ENCODE measurements at places on chromosomes 12 and 14.

DNA sequence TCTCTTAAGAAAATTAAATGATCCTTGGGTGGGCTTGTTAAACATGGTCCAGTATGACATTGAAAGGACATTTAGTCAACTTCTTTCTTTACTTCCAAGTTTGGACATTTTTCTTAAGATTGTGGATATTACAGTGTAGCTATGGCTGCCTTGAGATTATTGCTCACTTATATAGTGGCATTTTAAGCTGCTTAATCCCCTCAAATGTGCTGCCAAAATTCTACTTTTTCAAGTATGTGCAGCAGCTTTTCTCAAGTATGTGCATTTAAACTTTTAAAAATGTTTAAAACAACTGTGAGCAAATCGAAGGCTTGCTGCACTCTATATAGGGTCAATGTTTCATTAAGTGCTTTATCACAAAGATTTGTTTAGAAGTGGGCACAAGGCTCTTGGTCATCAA, 7.4 kb downstream of the TXNRD1 start:
- no peak for DNase-seq

- DNase-seq = no peak
Observed at GRCh38 chr14:81432219-81432661, 32.1 kb upstream of the STON2 start.

GRCh38 chr14:76742966-76743365, 18.3 kb upstream of the VASH1 start:
- no peak for DNase-seq

GRCh38 chr14:87878959-87879358, 114.0 kb downstream of the GALC start:
- DNase-seq = no peak

DNA sequence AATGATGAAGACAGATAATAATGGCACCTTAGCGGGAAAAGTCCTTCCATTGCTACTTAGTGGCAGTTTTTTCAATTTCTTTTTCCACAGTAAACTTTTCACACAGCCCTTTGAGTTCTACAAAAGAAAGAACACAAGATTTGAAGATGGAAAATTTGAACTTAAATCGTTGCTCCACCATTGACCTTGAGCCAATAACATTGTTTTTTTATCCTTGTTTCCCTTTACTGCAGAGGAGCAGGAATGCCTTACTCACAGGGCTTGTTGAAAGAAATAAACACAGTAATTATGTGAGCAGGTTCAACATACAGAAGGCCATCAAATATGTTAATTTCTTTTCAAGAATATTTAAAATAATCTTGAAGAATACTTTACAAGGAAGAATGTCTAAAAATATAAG, 181.5 kb upstream of the KRR1 start:
- no peak for DNase-seq

DNA sequence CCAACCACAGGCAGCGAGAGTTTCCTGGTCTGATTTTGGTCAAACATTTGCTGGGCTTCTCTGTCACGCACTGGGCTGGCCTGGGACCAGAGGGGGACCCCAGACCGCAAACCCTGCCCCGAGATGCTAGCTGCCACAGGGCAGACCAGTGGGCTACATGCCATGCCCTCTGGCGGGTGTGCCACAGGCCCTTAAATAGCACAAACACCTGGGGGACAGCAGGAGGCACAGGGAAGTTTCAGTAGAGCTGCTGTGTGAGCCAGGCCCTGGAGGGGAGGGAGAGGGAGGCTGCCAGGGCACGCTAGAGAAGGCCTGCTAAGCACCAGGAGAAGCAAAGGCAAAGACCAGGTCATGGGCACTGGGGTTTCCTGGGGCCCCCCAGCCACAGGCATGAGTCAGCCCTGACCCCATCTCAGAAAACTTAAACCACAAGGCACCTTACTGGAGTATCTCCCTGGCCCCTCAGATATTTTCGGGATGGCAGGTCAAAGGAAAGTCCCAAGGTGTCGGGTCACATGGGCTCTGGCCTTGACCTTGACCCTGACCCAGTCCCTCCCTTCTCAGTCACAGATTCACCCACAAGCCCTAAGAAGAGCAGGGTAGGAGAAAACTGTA, 29.2 kb downstream of the ITPK1 start:
- no peak for DNase-seq

DNA sequence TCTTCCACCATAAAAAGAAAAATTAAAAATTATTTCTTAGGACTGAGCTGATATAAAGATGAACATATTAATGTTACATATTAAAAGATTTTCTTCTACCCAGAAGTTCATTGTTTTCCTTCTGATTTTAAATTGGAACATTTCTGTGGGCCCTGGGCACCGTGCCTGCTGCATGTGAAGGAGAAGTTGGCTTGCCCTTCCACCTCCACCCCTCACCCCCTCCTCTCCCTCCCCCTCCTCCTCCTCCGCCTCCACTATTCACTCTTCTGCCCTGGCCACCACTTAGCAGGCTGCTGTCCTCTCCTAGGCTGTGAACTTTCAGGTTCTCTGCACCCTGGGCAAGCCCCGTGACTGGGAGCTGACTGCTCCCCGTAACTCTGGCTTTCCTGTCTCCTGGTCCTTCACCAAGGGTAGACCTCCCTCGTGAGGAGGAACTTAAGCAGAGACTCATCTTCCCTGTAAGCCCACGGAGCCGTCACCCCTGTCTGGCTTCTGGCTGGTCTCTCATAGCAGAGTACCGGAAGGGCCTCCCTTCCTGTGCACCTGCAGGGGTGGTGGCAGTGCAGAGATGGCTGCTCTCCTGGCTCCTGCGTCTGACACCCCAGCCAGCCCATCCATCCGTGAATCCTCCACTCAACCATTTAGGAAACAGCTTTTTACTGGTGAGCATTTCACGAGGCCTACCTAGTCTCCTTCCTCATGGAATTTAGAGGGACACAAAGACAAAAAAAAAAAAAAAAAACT, 12.8 kb downstream of the TUNAR start:
- no peak for DNase-seq

Measured in stimulated activated CD4-positive, alpha-beta T cell treated with anti-CD3 and anti-CD28 coated beads, Interleukin-12 subunit alpha, Interleukin-12 subunit beta, amount 100 ng/mL, for 4 hours (primary cell).